Stimulated activated CD4-positive, alpha-beta T cell treated with anti-CD3 and anti-CD28 coated beads, Interleukin-15, amount 100 ng/mL, for 1 hour (primary cell): ENCODE measurements at places on chromosomes 2 and 18.

GRCh38 chr18:45913276-45913675 is 53.9 kb downstream of the EPG5 start:
- no peak for DNase-seq

GRCh38 chr18:69992776-69993175 is 45.1 kb upstream of the CD226 start:
- DNase-seq, result no peak

- no peak for DNase-seq
These were observed 517.2 kb upstream of the ACVR2A start for GRCh38 chr2:147327613-147328012.

- DNase-seq, result no peak
These were observed 45.1 kb downstream of the SH3BP4 start for GRCh38 chr2:234996941-234997270.
